ENCODE measurements at places on chromosomes 4 and X.

DNA sequence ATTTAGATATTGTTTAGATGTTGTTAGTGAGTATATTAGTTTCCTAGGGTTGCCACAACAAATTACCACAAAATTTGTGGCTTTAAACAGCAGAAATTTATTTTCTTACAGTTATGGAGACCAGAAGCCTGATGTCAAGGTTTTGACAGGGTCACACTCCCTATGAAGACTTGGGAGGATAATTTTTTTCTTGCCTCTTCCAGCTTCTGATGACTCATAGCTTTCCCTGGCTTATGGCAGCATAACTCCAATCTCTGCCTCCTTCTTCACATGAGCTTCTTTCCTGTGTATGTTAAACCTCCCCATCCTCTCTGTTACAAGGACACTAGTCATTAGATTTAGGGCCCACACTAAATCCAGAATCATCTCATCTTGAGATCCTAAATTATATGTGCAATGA, 20.9 kb upstream of the RAB40A start:
- DNase-seq: no peak

- DNase-seq: no peak
Measured at GRCh38 chr4:40865696-40866095, 115.9 kb downstream of the NSUN7 start.

GRCh38 chrX:14899607-14900006, 26.4 kb downstream of the MOSPD2 start:
- DNase-seq: no peak

DNA sequence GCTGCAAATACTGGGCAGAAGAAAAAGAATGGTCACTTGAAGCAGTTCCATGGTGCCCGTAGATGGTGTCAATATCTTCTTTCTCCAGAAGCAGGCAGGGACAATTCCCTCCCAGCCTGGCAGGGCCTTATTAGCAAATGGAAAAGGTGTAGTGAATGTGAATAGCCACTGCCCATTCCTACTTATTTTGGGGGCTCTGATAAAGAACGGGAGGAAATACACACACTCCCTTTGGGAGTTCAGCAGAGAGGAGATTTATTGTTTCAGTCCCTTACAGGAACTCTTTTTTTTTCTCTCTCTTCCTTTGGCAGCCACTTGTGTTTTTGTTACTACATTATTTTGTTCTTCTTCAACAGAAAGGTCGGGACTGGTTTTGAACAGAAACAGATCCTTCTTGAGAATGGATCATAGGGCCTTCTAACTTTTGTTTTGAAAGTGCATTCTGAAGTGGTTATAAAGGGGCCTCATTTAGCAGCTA, at the start of gene EMCN:
TSS of gene EMCN (minus strand) at position 159 of the 478 bp plus-strand sequence. CDS start at position 51, 108 bp downstream.
- no peak for DNase-seq

- no peak for DNase-seq
Measured at GRCh38 chr4:40446839-40447238, 111.7 kb downstream of the CHRNA9 start.

- DNase-seq: no peak
Measured at GRCh38 chrX:39705290-39705689, 392.5 kb downstream of the BCOR start.

DNA sequence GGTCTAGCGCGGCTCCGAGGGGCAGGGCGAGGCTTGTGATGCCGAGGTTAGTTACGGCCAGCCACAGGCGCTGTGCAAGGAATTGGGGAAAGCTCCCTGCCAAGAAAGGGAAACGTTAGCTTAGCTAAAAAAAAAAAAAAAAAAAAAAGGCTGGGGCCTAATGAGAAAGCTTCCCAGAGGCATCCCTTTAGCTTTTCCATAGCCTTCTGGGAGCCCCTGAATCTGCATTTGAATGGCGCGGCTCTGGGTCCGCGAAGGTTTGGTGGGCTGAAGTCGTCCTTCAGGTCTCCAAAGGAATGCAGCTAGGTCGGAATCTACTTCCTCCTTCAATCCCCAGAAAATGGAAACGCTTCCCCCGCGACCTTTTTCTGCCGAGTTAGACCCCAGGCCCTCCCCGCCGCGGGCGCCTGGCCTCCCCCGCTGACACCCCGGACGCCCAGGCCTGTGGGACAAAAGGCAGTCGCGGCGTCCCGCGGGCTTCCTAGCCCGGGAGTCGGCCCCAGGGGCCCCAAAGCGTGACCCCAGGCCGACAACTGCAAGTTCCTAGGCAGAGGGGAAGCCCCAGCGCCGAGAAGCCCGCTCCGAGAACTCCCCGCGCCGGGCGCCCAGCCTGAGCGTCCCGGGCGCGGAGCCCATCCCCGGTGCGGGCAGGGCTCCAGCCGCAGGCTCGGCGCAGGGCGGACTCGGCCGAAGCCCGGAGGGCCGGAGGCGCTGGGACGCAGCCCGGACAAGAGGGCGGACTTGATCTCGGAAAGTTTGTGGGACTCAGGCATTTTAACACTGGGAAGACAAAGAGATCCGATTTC, 605 bp upstream of the FAT1 start:
- DNase-seq: no peak

- DNase-seq: no peak
Measured at GRCh38 chr4:186861317-186861716, 137.7 kb upstream of the FAT1 start.

DNA sequence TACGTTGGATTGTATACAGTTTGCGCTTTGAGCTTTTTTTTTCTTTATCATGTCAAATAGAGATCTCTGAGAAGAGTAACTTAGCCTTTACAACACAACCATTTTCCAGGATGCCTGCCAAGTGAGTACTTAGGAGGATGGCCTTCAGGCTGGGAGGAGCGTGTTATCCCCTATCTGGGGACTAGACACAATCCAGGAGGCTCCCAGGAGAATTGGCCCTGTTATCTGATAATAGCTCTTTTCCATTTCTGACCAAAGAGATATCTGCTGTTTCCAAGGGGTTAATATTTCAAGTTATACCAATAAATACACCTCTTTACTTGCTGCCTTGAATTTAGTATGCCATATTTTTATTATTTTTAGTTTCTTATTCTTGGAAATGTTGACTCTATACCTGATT, 169.5 kb upstream of the SMARCAD1 start:
- DNase-seq: no peak

- no peak for DNase-seq
Measured at GRCh38 chr4:142405695-142406498, 440.2 kb downstream of the INPP4B start.

GRCh38 chr4:16722416-16722815, 176.0 kb downstream of the LDB2 start:
- DNase-seq: no peak

- no peak for DNase-seq
Measured at GRCh38 chr4:168488869-168489274, 8.0 kb upstream of the PALLD start.

DNA sequence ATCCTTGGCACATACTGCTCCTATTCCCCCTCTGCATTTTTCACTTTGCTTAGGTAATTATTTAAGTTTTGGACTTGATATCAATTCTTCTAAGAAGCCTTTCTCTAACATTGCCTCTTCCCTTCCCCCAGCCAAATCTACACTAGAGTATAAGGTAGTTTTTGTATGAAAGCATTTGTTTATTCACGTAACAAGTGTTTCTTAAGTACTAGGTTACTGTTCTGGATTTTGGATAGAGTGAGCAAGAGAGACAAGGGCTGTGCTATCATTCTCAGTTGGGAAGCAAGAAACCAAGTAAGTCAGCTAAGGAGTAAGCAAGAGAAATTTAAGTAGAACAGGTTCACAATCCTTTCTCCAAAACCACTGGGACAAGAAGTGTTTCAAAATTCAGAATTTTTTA, 55.9 kb upstream of the HHIP start:
- DNase-seq: no peak

GRCh38 chr4:80202741-80203553, 5.6 kb downstream of the PRDM8 start:
- no peak for DNase-seq

DNA sequence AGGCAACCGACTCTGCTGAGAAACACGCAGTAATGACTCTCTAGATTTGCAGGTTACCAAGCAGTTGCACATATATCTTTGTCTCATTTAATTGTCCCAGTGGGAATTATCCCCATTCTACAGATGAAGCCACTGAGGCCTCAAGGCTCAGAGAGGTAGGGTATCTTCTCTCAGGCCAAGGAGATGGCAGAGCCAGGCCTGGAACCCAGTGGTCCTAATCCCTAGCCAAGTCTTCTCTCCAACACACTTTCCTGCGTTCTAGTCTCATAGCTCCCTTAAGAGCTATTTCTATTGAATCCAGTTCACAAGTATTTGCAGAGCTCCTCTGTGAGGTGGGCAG, 181.3 kb upstream of the BCOR start:
- no peak for DNase-seq

- DNase-seq: no peak
Measured at GRCh38 chr4:59369229-59369628, 1830.9 kb upstream of the ADGRL3 start.

DNA sequence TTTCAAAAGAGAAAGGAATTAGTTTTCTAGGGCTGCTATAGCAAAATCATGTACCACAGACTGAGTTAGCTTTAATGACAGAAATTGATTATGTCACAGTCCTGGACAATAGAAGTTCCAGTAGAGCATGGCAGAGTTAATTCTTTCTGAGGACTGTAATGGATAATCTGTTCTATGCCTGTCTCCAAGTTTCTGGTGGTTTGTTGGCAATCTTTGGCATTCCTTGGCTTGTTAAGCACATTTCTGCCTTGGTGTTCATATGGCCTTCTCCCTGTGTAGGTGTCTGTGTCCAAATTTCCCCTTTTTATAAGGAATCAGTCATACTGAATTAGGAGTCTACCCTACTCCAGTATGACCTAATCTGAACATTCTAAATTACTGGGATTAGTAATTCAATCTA, 336.1 kb upstream of the PABPC4L start:
- no peak for DNase-seq

DNA sequence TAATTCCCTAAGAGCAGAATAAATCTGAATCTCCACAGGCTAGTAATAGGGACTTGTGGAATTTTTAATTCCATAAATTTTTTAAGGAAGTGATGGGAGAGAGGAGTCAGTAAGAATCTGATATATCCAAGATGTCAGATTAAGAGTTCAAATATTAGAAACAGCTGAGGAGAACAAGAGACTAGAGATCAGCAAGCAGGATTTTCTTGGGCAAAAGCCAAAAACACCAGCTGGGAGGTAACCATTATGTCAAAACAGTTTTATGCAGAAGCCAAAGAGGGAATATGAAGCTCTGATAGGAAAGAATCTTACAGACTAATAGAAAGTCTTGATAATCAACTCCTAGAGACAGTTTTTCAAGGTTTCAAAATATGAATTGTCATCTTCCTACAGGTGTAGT, 72.2 kb upstream of the RBPJ start:
- no peak for DNase-seq

DNA sequence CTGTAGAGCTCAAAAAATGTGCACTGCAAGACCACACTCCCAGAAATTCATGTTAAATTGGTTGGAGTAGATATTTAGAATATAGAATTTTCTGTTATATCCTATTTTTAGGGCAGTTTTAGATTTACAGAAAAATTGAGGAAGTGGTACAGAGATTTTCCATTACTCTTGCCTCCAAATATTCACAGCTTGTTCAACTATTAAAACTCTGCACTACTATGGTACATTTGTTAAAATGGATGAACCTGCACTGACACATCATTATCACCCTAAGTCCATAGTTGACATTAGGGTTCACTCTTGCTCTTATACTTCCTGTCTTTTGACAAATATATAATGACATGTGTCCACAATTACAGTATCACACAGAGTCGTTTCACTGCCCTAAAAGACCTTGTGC, 1724.5 kb downstream of the C4orf33 start:
- no peak for DNase-seq

GRCh38 chrX:41970419-41970818, 47.1 kb upstream of the CASK start:
- DNase-seq: no peak

DNA sequence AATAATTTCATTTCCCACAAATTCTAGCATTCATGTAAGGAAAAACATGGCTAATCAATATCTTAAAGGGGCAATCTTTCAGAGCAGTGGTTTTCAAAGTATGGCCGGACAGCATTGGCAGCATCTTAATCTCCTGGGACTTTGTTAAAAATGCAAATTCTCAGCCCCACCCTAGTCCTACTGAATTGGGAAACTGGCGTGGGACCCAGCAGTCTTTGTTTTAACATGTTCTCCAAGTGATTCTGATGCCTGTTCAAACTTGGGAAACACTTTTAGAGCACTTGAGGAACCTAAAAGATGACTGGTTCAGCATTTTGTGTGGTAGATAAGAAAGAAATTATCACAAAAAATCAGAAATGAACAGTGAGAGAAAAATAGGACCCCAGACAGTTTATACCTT, 65.7 kb downstream of the ZFX start:
- DNase-seq: no peak

DNA sequence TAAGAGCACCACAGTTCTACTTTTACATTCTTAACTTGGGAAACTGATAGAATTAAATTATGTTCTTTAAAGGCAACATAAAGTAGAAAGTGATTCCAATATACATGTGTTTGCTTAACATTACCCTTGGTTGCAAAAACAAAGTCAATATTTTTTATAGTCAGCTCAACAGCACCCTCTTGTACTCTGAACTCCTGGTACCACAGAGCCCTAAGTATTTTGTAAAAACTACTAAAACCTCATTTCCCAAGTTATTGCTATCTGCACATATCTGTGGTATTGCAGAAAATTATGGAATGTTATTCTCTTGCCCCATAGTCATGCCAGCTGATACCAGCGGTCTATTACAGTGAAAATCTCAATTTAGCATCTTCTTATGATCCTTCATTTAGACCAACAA, 2.9 kb downstream of the KIF4A start:
- DNase-seq: no peak

DNA sequence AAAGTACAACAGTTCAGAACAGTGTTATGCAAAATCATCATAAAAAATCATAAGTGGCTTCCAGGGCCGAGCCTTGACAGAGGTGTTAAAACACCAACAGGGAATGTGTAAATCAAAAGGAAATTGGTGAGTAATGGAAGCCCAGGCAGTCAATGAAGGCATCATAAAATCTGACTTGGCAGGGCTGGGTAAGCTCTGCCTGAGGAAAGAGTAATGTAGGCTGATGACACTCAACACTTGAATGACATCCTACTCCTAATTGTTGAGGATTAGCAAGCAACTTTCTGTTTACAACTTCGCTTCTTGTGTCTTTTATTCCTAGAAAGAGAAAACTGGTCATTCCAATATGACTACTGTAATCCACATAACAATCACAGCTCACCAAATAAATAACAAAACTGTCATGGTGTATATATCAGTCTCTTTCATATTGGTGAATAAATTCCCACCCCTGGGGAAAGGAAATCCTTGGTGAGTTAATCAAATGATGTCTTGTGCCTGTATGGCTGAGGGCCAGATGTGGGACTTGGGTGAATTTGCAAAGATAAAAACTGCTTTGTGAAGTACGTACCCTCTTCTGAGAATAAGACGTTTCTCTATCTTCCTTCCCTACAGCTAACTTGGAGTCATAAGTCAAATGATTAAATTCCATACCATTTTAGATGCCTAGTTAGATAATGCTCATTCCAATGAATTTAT, 196.8 kb downstream of the DCHS2 start:
- DNase-seq: no peak
